ENCODE measurements at places on chromosomes 11 and 22.
A peak's percentile ranks its signal among the peaks of the same experiment; 100 is the strongest.

DNA sequence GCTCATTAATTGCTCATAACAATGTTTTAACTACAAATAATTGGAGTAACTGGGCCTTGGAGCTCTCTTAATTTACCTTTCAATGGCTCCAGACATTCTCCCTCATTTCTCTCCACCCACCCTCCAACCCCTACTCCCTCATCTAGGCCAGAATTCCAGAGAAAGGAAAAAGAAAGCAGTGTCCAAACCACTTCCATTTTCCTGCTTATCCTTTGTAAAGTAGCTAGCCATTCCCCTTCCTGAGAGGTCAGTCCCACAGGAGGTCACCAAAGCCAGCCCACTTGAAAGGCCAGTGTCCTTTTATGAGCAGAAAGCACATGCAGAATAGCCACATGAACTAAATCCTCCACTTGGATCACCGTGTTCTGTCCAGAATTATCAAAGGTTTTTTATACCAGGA lies 404.8 kb upstream of the FAT3 start:
- no peak for DNase-seq

GRCh38 chr11:93655047-93655446 lies 6.4 kb upstream of the CEP295 start:
- DNase-seq = no peak

DNA sequence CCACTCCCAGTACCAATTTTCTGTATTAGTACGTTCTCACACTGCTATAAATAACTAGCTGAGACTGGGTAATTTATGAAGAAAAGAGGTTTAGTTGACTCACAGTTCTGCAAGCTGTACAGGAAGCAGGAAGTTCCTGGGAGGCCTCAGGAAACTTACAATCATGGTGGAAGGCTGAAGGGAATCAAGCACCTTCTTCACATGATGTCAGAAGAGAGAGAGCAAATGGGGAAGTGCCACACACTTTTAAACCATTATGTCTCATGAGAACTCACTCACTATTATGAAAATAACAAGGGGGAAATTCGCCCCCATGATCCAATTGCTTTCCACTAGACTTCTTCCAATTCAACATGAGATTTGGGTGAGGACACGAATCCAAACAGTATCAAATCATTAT lies 271.4 kb downstream of the ETS1 start:
- DNase-seq = no peak

GRCh38 chr22:32333769-32334659 lies 23.7 kb upstream of the RFPL3 start:
- no peak for DNase-seq

- DNase-seq = no peak
Measured at GRCh38 chr11:85431319-85431718, 195.8 kb downstream of the DLG2 start.

- no peak for DNase-seq
Measured at GRCh38 chr11:18111005-18111404, 5.1 kb upstream of the SAAL1 start.

DNA sequence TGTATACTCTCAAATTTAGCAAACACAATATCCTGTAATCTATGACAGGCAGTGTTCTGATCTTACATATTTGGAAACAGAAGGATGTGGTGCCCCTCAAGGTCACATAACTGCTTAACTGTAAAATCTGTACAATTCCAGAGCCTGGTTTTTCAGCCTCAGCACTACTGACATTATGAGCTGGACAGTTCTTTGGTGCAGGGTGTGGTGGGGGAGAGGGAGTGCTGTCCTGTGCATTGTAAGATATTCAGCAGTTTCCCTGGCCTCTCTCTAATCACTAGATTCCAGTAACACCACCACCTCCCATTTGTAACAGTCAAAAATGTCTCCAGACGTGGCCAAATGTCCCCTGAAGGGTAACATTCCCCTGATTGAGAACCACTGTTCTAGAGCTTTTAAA lies 1.8 kb upstream of the OR5B21 start:
- DNase-seq = no peak

- no peak for DNase-seq
Measured at GRCh38 chr11:43751726-43752125, 71.2 kb downstream of the HSD17B12 start.

GRCh38 chr11:72812967-72813739 lies 1.1 kb upstream of the ATG16L2 start:
- DNase-seq = peak; percentile 65

DNA sequence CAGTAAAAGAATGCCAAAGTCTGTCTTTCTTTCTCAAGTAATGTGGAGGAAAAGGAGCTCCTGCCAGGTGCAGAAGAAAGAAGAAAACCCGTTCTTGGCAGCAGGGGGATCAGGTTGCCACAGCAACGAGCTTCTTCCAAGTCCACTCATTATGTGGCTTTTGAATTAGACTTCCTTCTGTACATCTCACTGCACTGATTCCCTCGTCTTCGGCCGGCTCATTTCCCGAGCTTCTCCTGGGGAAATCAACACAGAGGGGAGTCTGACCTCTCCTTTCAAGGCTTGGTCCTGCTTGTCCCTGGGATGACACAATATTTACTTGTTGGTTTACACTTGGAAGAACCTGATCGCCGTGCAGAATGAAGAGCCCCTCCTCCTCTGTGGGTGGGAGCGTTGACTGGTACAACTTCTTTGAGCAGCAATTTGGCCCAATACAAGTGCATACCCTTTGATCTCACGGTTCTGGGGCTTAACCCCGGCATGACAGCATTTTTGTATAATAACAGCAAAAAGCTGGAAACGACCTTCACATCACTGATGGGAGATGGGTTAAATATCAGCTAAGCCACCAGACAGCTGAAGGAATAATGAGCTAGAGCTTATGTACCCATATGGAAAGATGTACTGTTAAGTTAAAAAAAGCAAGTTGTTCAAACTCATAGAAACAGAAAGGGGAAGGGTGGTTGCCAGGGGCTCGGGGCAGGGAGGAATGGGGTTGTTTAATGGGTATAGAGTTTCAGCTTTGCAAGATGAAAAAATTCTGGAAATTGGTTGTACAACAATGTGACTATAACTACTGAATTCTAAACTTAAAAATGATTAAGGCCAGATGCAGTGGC lies 35.4 kb downstream of the MCHR1 start:
- DNase-seq = peak; percentile 57

DNA sequence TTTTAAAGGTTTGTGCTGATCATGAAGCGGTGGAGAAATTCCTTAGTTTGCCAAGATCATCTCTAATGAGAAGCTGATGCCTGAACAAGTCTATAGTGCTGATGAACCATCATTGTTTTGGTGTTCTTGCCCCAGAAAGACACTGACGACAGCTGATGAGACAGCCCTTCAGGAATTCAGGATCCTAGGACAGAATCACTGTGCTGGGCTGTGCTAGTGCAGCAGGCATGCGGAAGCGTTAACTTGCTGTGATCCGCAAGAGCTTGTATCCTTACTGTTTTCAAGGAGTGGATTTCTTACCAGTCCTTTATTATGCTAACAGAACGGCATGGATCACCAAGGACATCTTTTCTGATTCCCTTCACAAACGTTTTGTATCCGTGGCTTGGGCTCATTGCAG lies 104.1 kb downstream of the TBC1D22A start:
- peak; percentile 93 for DNase-seq

DNA sequence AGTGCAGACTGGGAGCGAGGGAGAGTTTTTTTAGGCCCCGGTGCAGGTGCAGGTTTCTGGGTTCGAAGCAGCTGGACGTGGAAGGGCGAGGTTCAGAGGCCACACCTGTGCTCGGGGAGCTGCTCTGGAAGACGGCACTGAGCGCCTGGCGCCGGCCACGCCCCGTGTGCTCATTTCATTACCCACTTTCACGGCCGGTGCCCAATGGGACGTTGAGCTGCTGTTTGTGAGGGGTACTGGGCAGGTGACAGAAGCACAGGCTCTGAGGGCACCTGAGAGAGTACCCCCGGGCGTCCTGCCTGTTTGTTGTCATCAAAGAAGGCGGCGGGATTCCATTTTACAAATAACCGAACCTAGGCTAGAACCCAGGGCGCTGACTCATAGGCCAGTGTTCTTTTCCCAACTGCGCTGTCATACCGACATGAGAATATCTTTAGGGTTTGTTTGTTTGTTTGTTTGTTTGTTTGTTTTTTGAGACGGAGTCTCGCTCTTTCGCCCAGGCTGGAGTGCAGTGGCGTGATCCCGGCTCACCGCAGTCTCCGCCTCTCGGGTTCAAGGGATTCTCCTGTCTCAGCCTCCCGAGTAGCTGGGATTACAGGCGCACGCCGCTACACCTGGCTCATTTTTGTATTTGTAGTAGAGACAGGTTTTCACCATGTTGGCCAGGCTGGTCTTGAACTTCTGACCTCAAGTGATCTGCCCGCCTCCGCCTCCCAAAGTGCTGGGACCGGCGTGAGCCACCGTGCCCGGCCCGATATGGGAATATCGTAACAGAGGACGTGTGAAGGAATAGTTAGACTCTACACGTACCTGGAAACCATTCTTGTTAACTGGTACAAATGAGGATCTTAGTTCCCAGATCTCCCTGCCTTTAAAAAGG lies 16.6 kb upstream of the SPTBN2 start:
- no peak for DNase-seq

- no peak for DNase-seq
Measured at GRCh38 chr11:17294033-17294432, 17.5 kb downstream of the NUCB2 start.

- DNase-seq = no peak
Measured at GRCh38 chr22:25680051-25680450, 61.9 kb upstream of the MYO18B start.

- DNase-seq = peak; percentile 32
Measured at GRCh38 chr11:130088217-130088616, 18.5 kb downstream of the APLP2 start.

DNA sequence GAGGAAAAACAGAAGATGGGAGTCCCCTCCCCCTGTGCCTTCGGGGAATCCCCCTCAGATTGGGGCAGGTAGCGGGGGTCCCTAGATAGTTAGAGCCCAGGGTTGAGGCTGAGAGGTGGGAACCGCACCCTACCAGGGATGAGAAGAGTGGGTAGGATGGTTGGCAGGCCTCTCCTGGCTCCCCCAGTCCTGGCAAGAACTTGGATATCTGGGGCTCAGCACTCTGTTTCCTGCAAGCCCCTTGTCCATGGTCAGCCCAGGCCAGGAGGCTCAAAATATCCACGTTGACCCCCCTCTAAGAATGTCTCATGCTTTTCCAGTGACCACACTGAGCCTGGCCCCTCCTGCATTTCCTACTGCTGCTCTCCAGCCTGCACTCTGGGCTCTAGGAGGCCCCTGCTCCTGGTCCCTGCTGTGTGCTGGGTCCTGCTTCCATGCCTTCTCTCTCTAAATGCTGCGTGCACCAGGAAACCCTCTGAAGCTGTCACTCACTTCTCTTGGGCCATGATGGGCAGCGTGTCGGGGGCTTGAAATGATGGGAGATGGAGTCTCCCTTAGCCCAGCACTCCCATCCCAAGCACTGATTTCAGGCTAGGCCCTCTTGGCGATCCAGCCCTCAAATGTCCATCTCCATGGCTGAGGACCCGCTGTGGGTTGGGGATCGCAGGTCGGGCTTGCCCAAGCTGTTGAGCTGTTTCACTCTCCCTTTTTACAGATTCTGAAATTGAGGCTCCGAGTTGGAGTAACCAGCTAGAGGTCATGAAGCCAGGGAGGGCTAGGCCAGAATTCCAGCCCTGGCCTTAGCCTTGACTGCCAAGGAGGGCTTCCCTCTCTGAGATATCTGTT lies 2.0 kb downstream of the MAP3K11 start:
- no peak for DNase-seq

DNA sequence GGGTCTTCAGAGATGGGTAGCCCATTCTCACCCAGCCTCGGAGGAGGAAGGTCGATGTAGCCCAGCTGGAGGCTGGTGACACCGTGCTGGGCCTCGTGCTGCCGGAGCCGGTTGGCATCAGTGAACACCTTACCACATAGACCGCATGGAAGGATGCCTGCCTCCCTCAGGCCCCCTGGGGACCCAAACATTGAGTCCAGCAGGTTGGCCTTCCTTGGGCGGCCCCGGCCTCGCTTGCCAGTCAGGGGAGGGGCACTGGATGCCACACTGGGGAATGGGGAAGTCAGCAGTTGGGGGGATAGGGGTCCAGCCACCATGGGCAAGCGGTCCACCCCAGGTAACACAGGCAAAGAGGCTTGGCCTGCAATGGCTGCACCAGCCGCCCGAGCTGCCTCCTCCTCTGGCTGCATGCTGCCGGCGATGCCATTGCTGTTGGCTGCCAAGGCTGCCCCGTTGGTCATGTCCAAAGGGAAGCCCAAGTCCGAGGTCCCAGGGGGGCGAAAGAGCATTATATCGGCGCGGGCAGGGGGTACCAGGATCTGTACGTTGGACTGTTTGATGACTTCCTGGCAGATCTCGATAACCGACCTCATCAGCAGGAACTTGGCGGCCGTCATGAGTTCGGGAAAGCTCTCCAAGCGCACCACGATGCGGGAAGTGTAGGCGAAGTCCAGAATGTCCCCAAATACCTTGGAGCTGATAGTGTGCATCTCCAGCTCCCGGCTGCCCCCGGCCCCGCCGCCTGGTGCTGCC lies 1.4 kb downstream of the PATZ1 start:
- peak; percentile 56 for DNase-seq

DNA sequence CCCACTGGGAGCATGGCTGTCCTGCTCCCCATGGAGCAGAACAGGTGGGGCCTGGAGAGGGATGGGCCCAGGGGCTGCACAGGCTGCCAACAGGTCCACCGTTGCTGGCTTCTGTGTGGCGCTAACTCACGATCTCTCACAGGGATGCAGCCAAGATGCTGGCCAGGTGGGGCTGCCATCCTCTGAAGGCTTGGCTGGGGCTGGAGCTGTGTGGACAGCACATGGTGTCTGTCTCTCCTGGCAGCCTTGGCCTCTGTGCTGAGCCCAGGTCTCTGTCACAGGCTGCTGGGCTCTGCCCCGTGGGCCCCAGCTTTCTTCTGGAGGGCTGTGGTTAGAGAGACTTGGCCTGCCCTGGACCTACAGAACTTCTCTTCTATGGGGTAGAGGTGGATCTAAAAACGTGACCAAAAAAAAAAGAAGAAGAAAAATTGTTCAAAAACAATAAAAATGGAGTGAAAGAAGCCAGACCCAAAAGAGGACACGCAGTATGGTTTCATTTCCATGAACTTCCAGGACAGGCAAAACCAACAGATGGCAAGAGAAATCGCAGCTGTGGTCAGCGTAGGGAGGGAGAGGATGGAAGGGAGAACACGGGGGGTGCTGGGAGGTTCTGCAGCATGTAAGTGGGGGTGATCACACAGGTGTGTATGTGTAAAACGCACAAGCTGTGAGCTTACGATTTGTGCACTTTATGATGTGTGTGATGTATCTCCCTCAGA lies 12.2 kb downstream of the PARVG start:
- DNase-seq = no peak

DNA sequence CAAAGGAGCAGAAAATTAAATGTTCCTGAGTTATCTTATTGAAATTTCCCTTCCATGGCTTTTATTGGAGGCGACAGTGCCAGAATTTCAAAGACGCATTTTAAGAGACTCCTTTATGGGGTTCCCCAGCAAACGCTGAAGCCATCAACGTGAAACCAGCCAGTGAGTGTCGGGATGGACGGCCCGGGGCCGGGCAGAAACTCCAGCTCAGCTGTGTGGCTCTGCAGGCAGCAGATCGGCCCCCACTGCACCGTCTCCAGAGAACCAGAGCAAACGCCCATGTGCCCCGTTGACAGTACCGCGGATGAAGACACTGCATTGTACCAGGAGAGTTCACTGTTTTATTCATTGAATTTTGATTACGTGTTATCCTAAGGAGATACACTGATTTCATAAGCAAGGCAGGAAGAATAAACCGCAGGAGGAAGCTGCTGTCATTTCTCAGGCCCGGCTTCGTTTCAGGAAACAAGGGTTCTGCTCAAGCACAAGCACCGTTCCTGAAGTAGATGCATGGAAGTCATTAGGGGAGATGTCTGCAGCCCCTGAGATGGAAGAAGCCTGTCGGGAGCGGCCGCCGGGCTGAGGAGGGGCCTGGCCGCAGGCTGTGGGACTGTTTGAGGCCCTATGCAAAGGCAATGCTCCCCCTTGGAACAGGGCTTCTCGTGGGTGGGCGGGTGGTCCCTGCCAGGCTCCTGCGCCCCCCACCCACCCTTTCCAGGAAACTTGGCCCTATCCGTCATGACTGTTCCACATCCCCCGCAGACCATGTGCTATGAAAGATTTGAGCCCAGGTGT lies 639.7 kb downstream of the TBC1D22A start:
- DNase-seq = peak; percentile 5
